AG04449 (cell line): ENCODE measurements at places on chromosomes 2 and 18.

- no peak for DNase-seq
Observed at GRCh38 chr2:106065983-106066820, 127.9 kb downstream of the UXS1 start.

GRCh38 chr2:197137231-197137630 lies 173.3 kb downstream of the ANKRD44 start:
- no peak for DNase-seq

GRCh38 chr2:241598061-241598460 lies 38.9 kb downstream of the THAP4 start:
- DNase-seq = no peak

DNA sequence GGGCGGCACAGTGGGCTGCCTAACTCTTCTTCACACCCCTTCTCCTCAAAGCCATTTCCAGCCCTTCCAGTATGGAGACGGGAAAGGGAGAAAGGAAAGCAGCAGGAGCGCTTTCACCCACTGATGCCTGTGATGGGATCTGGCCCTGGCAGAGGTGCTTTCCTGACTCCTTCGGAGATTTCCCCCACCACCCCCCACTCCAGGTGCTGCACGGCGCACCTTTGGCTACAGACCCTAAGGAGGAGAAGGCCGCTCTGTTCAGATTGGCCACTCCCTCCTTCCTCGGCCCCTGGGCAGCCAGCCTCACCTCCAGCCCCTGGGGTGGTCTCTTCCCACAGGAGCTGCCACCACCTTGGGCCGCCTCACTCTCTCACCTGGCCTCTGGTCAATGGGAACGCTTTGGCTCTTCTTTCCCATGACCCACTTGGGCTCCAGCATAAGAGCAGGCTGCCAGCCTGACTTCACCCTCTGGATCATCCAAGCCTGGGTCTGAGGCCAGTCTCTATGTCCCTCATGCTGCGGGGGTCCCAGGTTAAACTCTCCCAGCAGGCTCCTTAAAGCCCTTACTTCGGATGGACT lies 18.4 kb upstream of the MAL start:
- DNase-seq = no peak

GRCh38 chr18:30415903-30416302 lies 626.6 kb downstream of the DSC3 start:
- DNase-seq = no peak

GRCh38 chr2:78486565-78486964 lies 538.9 kb upstream of the REG3G start:
- DNase-seq = no peak

DNA sequence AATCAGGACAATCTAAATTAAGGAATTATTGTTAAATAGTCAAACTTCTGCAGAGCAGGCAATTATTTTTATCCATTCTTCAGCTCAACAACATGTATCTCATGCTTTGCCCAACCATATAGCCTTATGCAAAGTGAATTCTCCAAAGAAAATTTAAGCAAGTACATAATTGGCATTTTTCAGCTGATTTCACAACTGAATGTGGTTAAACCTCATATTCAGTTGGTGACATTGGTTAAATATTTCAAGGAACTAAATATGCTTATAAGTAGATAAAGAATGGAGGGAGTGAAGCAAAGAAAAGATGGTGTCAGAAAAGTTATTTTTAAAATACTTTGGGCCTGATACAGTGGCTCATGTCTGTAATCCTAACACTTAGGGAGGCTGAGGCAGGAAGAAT lies 816.2 kb downstream of the NRXN1 start:
- DNase-seq = no peak
